ENCODE measurements at places on chromosomes 2 and 18.

- DNase-seq = no peak
Measured at GRCh38 chr2:46540496-46541331, 61.3 kb downstream of the TMEM247 start.

GRCh38 chr2:23505984-23506380 is 121.0 kb downstream of the KLHL29 start:
- DNase-seq = no peak

- no peak for DNase-seq
Measured at GRCh38 chr2:111071600-111072171, 49.0 kb upstream of the BCL2L11 start.

DNA sequence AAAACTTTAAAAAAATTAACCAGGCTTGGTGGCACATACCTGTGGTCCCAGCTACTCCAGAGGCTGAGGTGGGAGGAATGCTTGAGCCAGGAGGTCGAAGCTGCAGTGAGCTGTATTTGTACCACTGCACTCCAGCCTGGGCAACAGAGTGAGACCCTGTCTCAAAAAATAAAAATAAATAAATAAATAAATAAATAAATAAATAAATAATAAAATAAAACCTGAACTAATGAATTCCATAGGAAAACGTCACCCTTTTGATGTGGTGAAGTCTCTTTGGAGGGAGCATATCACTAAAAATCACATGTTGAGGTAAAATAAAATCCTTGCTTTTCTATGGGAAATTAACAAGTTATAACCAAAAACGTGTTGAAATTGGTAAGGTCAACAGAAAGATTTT is 29.6 kb upstream of the ITGAV start:
- no peak for DNase-seq

DNA sequence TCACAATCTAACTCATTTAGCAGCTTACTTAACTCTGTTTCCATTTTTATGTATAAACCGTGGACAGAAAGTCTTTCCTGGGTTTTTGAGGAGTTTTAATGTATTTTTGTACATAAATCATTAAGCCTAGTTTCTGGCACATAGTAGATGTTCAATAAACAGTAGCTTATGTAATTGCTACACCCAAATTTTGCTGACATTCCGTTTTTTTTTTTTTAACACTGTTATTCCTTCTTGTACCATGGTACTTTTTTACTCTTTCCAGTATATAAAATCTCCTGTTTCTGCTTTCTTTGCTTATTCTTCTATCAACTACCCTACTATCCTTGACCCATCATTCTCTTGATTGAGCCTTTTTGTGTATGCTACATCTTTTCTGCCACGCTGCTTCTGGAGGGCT is 1151.3 kb upstream of the CRIM1 start:
- DNase-seq = no peak

DNA sequence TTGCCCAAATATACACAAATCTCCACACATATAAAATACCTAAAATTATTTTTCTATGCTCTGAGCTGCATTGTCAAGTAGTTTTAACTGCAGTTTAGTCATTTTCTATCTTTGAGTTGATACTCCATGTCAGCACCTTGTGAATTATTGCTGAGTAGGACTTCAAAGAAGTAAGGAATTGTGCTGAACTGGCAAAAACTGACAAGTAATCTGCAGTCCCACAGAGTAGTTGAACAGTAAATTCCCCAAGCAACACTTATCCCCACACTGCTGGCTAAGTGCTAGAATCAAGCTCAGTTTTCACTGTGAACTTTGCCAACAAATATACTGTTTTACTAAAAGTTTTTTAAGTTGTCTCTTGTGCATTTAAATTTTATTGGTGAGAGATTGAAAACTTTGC is 141.8 kb upstream of the ST6GAL2 start:
- no peak for DNase-seq

GRCh38 chr2:16746329-16746728 is 80.7 kb upstream of the CYRIA start:
- DNase-seq = no peak

- no peak for DNase-seq
Measured at GRCh38 chr2:120444691-120445240, 98.8 kb downstream of the INHBB start.

DNA sequence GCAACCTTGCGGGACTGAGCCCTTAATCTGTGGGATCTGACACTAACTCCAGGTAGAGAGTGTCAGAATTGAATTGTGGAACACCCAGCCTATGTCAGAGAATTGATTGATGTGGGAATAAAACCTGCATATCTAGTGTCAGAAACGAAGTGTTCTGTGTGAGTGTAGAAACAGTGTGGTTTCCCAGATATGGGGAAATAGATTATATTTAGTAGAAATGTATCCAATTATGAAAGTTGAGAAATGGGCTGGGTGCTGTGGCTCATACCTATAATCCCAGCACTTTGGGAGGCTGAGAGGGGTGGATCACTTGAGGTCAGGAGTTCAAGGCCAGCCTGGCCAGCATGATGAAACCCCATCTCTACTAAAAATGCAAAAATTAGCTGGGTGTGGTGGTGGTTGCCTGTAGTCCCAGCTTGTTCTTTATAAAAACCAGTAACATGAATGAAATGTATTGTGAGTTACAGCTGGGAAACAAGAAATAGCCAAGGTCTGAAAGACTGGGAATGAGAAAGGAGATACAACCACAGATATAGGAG is 4.3 kb upstream of the TP53I3 start:
- DNase-seq = no peak

DNA sequence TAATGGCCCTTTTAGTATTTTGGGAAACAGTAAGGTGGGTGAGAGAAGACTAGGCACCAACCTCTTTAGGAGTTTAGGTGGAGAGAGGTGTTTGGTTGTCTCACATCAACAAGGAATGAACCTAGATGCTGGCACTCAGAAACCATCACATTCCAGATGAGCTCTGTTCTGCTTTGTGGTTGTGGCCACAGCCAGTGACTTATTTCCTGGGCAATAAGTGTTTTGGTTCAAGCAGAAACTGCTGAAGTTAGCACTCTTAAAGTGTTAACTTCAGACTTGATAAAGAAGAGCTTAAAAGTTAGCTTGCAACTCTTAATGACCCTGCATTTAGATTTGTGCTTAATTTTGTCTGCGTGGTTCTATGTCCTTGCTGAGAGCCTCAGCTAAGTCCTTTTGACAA is 929.2 kb downstream of the SLC4A3 start:
- DNase-seq = no peak

DNA sequence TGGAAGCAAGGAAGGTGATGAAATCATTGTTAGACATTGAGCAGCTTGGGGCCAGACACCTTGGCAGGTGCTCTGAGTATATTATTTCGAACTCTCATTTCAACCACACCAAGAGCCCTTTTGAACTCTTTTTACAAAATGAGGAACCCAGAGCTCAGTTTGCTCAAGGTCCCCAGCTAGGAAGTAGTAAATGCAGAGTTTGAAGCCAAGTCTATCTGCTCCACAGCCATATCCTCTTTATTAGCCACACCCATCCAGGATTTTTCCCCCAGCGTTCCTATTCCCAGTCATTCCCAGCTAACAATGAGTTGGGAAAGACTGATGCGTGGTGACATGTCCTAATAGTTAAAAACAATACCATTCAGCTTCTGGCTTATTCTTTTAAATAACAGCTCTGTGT is 40.2 kb downstream of the SEMA4F start:
- no peak for DNase-seq

DNA sequence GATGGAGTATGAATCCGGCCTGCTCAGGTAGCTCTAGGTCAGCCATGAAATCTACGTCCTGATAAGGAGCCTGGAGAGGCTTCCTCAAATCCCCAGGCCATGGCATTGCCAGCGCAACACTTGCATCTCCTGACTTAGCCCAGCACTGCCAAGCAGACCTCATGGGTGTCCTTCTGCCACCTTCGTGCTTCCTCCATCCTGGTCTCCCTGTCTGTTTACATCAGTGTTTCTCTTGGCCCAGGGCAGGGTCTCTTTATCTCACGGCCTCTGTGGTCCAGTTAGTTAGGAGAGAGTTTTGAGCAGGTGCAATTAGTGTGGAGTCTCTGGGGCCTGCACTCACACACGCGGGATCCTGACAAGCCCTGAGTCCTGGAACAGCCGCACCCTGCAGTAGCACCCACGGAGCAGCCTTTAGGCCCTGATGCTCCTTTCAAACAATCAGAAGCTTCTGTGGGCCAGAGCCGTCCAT is 193.1 kb upstream of the ARL4C start:
- DNase-seq = no peak

DNA sequence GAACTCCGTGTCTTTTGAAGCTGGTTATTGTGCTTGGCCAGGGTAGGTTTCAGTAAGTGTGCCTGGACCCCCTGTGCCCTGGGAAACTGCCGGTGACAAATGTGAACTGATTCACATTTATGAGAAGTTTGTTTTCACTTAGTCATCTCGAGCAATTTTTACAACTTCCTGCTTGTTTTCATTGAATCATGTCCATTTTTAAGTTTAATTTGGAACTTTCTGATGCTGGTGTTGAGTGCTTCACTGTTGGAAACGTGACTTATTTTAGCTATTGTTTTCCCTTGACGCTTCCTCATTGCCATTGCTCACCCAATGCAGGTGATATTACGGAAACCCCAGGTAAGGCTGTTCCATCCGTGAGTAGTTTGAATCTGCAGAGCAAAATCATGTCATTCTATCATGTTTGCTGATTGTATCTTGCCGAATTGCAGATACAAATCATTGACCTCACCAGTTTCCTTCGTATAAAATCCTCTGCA is 97.2 kb downstream of the RTN4 start:
- DNase-seq = no peak
